ENCODE measurements at places on chromosomes 1 and 21.

GRCh38 chr1:212621043-212621948 is 12.7 kb downstream of the ATF3 start:
- no peak for ATAC-seq

DNA sequence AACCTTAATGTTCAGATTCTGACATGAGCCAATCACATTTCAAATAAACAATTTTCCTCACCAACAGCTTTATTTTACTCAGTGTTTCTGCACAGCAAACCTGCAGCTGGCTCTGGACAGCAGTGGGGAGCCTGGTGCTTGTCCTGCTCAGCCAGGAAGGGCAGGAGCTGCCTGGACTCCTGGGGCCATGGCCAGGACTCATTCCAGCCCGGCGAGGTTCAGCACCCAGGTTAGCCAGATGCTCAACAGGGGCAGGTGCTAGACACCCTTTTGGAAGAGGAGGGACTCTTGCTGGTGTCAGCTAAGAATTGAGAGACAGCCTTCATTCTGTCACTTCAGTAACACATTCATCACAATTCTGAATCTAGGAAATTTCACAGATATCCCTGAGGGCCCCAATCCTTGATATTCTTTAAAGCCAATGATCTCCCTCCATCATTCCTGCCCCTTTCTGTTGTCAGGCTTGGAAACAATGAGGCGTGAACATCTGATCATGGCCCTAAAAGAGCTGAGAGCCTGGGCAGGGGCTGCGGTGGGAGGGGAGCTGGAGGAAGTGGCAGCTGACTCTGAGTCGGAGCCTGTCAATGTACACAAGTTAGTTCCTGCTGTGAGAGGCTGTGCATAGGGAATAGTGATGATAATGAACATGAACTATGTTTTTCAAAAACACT is 251.3 kb downstream of the SDCCAG8 start:
- no peak for ATAC-seq

DNA sequence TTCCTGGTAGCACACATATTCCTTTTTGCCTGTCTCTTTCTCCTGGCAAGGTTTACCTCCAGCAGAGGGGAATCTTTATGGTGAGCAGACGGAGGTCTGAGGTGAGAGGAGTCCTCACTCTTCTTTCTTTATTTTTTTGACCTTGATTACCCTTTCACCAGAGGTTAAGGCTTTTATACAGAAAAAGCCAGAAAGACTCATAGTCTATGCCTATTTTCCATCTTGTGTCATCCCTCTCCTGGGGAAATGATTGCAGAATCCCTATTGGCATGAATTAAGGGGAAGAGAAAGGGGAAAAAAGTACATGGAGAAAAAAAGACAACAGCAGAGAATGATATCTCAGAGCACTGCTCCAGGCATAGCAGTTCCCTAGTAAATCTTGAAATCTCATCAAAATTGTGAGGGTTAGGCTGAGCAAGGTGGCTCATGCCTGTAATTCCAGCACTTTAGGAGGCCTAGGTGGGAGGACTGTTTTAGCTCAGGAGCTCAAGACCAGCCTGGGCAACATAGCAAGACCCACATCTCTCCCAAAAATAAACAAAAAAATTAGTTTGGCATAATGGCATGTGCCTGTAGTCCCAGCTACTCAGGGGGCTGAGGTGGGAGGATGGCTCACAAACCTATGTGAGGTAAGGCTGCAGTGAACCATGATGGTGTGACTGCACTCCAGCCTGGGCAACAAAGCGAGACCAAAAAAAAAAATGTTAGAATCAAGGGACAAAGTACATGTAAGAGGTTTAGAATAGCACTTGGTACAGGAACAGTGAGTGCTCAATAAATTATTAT is 1.2 kb upstream of the XPR1 start:
- no peak for ATAC-seq

DNA sequence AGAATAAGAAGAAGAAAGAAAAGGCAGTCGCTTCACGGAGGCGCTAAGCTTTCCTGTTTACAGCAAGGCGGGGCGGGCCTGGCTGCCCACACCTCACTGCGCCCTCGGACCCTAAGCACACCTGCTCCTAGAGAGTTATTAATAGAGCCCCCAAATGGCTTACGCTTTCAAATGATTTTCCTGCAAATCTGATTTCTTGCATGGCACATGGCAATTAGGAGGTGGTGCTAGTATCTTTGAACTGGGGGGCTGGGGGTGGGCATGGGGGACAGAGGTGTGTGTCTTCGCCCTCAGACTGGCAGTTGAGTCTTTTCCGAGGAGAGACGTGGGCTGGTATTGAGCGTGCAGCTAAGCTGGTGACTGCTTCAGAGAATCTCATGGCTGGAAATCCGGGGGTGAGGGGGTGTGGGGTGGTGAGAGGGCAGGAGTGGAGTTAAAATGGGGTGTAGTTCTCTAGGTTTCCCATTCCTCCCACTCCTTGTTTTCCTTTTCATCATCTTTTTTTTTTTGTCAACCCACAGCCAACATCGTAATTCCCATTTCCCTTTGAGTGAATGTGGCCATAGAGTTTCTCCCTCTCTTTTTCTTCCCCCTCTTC is 1.3 kb downstream of the S1PR1 start:
- peak; percentile 22 for ATAC-seq

GRCh38 chr1:217419194-217419551 is 211.7 kb downstream of the GPATCH2 start:
- ATAC-seq: no peak

Data from activated T-helper 17 cell treated with anti-CD3 and anti-CD28 coated beads, Interleukin-2, amount 50 U/mL, for 72 hours (primary cell).